Sigmoid colon (tissue), 7 donors: ENCODE measurements at places on chromosomes 1 and 21.

- no peak for DNase-seq
These were observed 1602.9 kb downstream of the KCNT2 start for GRCh38 chr1:195005338-195005737.

DNA sequence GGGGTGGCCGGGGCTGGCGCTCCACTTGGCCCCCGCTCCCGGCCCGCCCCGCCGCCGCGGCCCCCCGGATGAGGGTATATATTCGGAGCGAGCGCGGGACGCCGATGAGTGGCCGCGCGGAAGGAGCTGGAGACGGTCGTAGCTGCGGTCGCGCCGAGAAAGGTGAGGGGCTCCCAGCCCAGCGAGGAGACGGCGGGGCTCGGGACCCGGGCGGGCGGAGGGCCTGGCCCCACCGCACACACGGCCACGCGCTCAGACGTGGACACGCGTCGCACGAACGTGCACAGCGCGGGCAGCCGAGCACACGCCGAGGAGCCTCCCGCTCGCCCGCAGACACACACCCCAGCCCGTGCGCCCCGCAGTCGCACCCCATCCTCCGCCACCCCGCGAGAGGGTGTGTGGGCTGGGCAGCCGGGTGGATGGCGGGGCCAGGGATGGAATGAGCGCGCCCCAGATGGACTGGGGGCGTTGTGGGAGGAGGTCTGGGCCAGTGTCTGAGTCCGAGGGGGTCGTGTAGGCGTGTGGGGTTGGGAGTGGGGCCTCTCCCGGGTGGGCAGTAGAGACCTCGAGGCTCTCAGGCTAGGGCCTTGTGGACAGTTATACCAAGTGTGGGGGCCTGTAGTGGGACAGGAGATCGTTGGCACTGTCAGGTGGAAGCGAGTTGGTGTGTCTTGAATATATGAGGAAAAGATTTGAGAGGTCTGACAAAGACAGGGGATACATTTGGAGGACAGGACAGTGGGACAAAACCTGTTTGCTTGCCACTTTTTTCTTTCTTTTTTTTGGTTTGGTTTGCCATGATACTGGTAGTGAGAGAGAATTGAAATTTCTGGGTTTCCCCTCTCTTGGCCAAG, at the start of gene UAP1:
Gene UAP1, plus strand, starts transcription at position 107 of the 854 bp plus-strand sequence. CDS start 4,347 bp downstream, outside the sequence.
- peak; percentile 81 for DNase-seq

DNA sequence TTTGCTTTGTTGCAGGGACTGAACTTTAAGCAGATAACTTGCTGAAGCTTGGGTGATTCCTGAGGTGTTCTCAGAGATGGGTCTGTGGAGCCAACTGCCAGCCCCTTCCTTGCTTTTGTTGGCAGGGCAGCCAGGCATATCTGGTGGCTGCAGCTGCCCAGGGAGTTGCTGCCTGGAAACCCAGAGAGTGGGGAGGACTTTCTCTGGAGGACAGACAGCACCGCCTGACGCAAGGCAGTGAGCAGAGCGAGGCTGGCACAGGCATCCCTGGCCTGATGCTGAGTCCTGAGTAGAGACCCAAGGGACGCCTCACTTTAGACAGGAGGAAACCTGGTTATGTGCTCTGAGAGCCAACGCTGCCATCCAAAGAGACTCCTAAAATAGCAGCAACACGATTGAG, 9.8 kb upstream of the OLFML2B start:
- DNase-seq: peak; percentile 85

GRCh38 chr1:24118410-24119242, 6.7 kb upstream of the MYOM3 start:
- no peak for DNase-seq

GRCh38 chr1:93605812-93606512, 75.7 kb downstream of the BCAR3 start:
- peak; percentile 61 for DNase-seq

DNA sequence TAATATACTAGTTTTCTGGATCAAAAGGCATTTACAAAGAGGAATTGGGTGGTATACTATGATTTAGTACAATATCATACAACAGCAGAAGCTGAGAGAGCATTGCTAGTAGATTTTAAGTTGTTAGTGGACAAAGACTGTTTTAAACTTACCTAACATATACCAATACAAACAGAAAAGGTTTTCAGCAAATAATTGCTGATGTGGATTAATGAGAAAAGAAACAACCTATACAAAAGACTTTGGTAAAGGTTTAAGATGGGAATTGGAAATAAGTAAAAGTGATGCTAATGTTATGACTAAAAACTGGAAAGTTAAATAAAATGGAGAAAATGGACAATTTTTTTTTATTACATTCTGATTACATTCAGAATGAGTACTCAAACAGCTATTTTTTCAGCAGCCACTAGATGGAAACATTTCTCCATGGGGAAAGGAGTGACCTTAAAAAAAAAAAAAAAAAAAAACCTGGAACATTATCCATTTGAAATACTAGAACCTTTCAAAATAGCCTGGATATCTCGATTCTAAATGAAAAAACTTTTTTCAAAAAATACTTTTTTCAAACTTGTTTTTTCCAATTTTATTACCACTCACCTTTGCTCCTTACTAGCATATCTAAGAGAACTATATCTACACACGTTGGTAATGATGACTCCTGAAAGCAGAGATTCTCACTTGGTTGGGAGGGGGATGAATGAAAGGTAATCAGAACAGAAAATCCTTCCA, 55.4 kb downstream of the EPRS1 start:
- no peak for DNase-seq
